ENCODE measurements at places on chromosomes 12 and 14.

GRCh38 chr12:107657133-107657532 is 28.5 kb upstream of the PWP1 start:
- DNase-seq, result no peak

- DNase-seq, result no peak
Observed at GRCh38 chr12:25718081-25718731, 165.1 kb upstream of the LMNTD1 start.

- no peak for DNase-seq
Observed at GRCh38 chr14:104724981-104725771, 1.1 kb downstream of the ADSS1 start.

GRCh38 chr14:77046721-77047120 is 18.2 kb upstream of the IRF2BPL start:
- no peak for DNase-seq

DNA sequence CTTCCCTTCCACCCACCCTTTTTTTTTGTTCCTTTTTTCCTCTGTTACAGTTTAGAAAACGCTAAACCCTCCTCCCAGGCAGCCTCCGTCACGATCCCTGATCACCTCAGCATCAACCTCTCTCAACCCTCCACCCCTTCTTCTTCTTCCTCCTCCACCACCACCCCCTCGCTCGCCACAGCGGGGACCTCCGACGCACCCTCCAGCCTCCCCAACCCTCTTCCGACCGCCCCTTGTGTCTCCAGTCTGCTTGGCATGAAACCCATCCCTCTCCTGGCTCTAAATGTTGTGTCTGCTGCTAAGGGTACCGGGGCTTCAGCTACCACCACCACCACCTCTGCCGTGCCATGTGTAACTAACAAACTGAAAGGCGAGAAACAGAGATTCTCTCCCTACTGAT is 22.9 kb downstream of the PCBP2 start:
- no peak for DNase-seq

GRCh38 chr14:68374682-68375081 is 418.2 kb downstream of the ZFP36L1 start:
- DNase-seq, result no peak

DNA sequence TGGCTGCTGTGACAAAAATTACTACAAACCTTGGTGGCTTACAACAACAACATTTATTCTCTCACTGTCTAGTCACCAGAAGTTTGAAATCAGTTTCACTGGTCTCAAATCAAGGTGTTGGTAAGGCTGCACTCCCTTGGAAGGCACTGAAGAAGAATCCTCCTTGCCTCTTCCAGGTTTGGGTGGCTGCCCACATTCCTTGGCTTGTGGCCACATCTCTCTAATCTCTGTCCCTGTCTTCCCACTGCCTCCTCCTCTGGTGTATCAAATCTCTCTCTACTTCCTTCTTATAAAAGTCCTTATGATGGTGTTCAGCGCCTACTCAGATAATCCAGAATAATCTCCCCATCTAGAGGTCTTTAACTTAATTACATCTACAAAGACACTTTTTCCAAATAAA is 31.0 kb downstream of the PLCZ1 start:
- DNase-seq, result no peak

DNA sequence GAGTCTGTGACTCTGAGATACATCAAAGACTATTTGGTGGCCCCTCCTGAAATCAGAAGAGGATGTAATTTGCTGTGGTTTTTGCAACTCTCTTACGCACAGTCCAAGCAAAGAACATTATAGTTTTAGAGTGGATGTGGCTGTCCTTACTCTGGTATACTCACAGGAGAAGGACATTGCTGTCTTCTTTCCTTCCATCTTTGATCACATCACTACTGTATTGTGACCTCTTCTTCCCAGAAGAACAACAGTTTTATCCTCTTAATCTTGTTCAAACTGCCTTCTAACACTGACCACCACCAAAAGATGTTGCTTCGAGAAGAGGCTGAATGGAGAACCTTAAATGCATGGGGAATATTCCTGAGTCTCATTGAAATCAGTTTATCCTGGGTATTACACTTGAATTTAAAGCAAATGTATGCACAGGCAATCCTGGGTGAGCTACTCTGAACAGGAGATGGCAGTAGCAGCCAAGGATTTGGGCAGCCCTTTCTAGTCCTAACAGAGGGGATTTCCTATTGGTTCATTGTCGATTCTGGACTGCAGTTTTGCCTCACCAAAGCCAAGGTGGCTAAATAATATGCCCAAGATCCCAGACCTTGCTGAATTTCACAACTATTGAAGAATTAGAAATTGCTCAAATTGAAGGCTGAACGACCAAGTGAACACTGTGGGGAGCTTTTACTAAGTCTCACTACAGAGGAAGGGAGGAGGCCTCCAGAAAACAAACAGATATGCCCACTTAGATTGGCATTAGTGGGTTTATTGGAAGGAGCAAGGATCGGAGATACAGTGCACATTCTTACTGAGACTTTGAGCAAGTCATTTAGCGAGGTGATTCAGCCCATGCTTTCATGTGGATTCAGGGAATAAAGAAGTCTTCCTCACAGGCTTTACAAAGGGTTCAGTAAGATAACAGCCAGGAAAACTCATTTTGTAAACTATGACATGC is 282.8 kb downstream of the PAWR start:
- DNase-seq, result no peak

GRCh38 chr12:62435303-62436163 is 31.1 kb upstream of the MON2 start:
- no peak for DNase-seq

DNA sequence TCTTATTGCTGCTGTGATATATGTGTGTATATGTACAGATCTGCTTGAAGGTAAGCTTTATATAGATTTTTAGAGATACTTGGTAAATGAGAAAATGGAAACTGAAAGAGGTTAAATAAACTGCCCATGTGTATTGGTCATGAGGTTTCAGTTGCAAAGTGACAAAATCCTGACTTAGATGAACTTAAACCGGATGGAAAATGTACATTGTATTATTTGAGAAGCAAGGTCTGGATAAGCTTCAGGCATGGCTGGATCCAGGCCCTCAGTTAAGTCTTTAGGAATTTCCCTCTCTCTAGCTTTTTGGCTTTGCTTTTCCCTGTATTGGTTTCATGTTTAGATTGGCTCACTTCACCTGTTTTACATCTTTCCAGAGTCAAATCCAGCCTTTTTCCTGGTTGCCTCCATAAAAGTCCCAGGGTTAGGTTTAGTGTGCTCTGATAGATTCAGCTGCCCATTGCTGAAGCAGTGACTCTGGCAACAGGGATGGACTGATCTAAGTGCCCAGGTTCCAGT is 21.0 kb upstream of the MAP1LC3B2 start:
- no peak for DNase-seq

DNA sequence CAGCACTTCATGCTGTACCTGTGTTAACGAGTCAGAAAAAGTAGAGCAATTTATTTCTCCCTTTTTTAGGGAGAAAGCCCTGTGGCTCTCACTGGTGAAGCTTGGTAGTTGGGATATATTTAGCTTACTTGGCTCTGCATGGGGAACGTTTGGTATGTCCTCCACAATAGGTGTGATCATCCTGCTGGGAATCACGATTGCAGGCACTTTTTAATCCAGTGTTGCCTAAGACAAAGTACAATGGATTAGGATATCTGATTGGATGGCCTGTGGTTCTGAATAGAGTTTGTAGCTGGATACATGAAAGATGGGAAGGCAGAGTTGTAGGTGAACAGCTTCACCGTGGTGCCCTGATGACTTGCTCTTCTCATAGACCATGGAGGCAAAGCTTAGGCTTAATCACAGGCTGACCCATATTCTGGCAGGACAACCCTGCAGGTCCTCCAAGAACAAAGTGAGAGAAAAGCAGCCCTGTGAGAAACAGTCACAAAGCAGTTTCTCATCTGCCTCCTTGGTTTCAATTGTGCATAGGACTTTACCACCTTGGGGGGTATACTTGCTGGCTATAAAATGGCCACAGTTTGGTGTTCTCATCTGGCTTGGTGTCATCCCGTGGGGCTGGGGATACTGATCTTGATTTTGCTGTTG is 7.5 kb downstream of the RESF1 start:
- no peak for DNase-seq

DNA sequence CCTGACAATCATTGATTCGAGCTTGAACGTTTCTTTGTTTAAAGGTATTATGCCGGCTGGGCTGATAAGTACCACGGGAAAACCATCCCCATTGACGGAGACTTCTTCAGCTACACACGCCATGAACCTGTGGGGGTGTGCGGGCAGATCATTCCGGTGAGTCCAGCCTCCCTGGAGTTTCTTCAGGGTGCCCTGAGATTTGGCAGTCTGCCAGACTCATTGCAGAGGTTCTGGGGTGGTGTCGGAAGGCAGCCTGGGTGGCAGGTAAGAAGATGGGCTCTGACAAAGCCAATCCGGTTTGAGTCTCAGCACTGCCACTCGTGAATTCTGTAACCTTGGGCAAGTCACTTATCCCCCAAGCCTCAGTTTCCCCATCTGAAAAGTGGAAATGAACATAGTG is 23.0 kb downstream of the ALDH2 start:
- DNase-seq, result no peak

GRCh38 chr12:127294651-127295210 is 972.2 kb upstream of the TMEM132C start:
- DNase-seq, result no peak
